ENCODE measurements at places on chromosomes 2 and 18.

GRCh38 chr18:35564795-35565453 lies 16.6 kb upstream of the GALNT1 start:
- DNase-seq, result no peak

- DNase-seq, result no peak
Measured at GRCh38 chr2:135960656-135961551, 24.5 kb downstream of the DARS1 start.

- no peak for DNase-seq
Measured at GRCh38 chr18:24426073-24426397, 435 bp upstream of the IMPACT start.

- DNase-seq, result peak; percentile 42
Measured at GRCh38 chr2:197158591-197159550, 151.7 kb downstream of the ANKRD44 start.

GRCh38 chr2:54955358-54956110 lies 94.7 kb downstream of the RTN4 start:
- peak; percentile 34 for DNase-seq

- DNase-seq, result no peak
Measured at GRCh38 chr2:165348441-165348840, 109.2 kb downstream of the SCN2A start.

GRCh38 chr2:136067459-136067858 lies 50.5 kb downstream of the CXCR4 start:
- DNase-seq, result no peak

GRCh38 chr2:231280846-231281245 lies 82.4 kb downstream of the ARMC9 start:
- no peak for DNase-seq

- no peak for DNase-seq
Measured at GRCh38 chr2:47798631-47799030, 15.7 kb downstream of the MSH6 start.

DNA sequence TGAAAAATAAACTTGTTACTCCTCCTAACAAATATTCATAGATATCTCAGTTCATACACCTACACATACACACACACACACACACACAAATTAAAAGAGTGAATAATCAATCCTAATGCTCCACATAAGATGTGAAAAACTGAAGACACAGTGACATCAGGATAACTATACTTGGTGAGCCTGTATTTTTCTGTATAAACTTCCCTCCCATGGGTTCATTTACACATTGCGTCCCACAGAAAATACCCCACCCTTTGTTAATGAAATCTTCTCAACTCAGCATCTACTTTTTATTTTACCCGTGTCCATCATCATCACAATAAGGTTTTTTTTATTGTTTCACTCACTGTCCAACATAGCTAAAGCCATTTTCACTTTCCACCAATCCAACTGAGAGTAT lies 60.4 kb downstream of the CD226 start:
- no peak for DNase-seq

GRCh38 chr2:95359031-95359430 lies 43.5 kb upstream of the FAHD2A start:
- peak; percentile 51 for DNase-seq

DNA sequence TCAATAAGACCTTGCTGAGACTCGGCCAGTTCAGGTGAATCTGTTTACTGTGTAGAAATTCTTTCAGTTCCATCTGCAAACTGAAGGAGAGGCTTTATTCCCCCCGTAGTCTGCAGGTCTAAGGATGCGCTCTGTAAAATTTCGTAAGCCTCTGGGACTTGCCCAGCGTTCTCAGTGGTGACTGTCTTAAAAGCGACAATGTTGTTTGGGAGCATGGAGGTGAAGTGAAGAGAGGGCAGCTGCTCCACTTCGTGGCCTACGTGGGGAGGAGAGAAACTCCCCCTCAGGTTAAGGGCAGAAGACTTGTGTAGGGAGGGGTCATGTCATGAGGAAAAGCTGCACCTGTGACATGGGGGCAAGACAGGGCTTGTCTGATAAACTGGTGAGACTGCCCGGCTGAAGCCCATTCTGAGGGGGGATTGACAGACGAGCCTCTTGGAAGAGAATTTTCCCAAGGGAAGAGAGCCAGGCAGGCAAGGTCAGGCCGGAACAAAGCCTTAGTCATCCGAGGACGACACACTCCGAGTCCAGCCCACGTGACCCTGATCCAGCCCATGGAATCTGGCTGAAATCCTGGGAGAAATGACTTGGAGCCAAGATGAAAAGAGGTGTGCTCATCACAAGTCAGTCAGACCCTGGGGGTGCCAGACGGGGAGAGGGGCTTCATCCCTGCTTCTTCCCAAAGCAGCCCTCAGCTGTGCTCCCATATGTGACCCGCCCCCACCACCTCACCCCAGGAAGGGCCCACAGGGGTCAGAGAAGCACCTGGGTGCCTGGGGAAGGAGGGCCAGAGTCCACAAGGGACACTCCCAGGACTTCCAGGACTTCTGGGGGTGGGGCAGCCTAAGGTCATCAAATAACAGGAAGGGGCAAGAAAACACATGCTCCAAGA lies 88.5 kb upstream of the SH3BP4 start:
- DNase-seq, result peak; percentile 56

GRCh38 chr2:149420053-149420963 lies 89.9 kb downstream of the LYPD6 start:
- no peak for DNase-seq

GRCh38 chr18:75785206-75785605 lies 357.7 kb upstream of the SMIM21 start:
- no peak for DNase-seq

DNA sequence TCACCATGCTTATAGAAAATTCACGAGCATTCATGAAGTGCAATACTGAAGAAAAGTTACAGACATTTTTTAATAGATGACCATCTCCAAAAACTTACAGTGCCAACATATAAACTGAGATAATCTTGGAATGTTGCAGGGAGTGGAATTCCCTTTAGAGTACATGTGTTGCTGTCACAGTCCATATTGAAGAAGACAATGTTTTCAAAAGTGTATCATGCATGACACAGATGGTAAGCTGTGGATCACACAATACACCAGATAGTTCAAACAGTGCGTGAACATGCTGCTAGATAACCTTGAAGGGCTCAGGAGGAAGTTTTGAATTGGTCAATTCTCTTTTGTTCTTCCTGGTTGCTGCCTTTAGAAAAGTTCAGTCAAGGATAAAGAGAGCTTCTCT lies 1644.3 kb upstream of the NXPH2 start:
- no peak for DNase-seq

GRCh38 chr2:156452971-156453370 lies 16.8 kb downstream of the GPD2 start:
- DNase-seq, result peak; percentile 37

GRCh38 chr2:98025481-98026037 lies 29.8 kb upstream of the TMEM131 start:
- DNase-seq, result no peak

DNA sequence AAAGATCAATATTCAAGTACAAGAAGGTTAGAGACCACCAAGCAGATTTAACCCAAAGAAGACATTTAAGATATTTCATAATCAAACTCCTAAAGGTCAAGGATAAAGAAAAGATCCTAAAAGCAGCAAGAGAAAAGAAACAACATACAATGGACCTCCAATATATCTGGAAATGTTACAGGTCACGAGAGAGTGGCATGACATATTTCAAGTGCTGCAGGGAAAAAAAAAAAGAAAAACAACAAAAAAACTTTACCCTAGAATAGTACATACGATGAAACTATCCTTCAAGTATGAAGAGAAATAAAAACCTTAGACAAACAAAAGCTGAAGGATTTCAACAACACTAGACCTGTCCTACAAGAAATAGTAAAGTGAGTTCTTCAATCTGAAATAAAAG lies 91.5 kb upstream of the CD226 start:
- DNase-seq, result no peak

- DNase-seq, result no peak
Measured at GRCh38 chr2:11481426-11481788, 15.4 kb upstream of the E2F6 start.

DNA sequence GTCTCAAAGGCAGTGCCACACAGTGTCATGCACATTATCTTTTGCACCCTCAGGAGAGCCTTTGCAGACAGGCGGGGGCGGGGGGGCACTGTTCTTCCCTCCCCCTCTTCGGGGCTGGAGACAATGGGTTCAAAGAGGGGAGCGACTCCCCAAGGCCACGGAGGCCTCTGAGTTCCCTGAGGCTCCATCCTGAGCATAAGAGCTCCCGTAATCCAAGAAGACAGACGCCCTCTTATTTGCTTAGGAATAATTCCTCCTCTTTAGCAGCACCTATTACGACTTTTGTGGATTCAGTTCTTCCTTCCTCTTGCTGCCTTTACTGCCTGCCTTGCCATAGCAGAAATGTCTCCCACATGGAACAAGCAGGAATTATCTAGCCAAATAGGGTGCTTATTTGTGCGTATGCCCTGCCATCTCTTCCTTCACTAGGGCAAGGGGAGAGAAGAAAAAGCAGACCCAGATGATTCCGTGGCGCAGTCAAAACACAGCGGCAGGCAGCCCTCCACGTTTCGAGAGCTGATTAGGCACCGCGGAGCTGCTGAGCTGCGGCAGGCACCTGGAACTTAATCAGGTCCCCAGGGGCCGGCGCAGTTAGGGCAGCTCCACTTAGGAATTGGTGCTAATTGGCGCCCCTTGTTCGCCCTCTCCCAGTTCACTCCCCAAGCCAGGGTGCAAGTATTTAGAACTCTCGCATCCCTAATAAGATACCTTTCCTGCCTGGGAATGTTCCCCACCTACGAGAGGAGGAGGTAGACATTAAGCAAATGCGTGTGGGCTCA lies 233.4 kb upstream of the MYT1L start:
- no peak for DNase-seq

- no peak for DNase-seq
Measured at GRCh38 chr18:25175558-25176517, 176.1 kb downstream of the ZNF521 start.

GRCh38 chr18:61426492-61427053 lies 93.3 kb downstream of the CDH20 start:
- DNase-seq, result no peak

GRCh38 chr2:191682126-191682525 lies 4.2 kb downstream of the NABP1 start:
- no peak for DNase-seq

DNA sequence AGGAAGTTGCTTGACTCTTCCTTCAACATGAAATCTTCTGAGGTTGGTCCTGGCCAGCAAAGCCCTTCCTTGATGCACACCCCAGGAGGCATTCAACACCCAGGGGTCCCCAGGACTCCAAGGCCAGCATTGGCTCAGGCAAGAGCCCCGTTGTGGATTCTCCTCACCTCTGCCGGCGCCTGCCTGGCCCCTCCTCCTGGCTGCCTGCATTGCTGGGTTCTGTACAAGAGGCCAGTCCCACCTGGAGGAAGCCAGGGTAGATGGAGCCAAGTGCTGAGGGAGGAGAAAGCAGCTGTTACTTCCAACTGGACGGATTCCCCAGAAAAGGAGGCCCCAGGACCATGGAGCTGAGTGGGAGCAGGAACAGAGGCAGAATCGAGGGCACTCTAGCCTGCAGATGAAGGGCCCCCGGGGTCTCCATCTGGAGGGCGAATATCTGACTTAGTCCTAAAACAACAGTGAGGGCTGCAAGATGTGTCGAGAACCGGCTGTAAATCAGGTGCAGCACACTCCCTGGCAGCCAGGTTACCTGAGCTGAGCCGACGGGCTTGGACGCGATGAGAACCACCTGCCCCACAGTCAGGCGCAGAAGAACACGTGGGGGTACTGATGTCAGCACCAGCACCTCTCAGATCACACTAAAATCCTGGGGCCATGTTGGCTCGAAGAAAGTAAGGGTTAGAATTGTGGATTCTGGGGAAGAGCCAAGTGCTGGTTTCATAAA lies 399.6 kb upstream of the SALL3 start:
- no peak for DNase-seq

GRCh38 chr2:71849607-71850305 lies 297.9 kb downstream of the CYP26B1 start:
- DNase-seq, result no peak

DNA sequence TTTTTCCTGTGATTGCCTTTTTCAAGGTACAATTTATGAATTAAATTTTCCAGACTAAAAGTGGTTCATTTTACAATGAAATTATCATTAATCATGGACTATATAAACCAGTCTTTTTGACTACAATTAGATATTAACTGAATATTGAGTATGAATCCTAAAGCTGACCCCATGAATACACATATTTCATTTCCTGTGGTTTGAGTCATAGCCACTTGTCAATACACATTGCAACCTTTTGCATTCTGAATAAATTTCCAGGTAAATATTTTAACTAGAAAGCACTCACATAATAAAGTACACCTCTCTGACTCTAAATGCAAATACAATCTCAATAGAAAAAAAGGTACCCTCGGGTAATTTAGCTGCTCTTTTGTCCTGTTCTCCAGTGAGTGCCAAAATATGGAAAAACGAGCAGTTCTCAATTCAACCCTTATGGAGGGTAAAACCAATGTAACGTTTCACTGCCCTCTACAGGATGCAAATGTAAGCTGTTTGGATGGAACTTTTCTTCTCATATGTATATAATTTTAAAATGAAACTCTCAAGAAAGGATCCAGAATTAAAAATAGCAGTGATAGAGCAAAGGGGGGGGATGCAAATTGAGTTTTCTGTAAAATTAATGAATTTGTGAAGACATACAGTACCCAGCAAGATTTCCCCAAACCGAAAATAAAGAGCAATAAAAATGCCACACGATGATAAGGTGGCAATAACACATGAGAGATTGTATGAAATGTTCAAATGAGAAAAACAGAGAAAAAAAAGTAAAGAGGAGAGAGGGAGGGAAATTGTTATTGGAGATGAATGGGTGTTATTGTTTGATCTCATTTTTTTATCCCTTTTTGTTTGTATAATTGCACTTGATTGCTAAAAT lies 1795.7 kb upstream of the PIK3C3 start:
- peak; percentile 54 for DNase-seq

DNA sequence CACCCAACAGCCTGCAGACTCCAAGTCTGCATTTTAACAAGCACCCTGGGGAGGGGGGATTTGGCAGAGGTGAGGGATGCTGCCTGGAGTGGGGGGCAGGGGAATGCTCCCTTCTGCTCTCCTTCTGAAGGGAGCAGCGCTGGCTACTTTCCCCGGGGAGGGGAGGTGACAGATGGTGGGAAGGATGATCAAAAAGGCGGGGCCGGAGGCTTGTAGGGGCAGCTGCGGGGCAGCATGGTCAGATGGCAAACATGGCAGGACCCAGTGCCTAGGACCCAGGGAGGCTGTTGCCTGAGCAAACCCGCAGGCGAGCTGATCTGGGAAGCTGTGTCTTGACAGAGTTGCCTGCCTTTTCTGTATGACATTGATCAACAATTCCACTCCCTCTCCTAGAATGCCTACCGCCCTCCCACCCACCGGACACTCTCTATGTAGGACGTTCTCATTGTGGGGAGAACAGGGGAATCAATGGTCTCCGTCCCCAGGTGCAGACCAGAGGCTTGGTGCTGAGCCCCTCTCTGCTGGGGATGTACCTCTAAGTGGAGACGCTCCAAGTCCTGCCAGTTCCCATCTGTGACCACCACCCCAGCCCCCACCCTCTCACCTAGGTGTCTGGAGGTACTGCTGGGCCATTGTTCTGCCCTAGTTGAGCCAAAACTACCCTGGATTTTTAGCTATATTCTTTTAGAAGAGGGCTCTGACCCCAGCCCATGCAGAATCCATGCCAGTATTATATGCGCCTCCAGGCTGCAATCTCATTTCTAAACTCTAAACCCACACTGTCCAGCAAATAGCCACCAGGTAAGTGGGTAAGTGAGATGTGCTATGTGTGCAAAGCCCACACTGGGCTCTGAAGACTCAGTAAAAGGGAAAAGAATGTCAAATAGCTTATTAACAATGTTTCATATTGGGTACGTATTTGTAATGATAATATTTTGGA lies 89.7 kb upstream of the SEC11C start:
- no peak for DNase-seq

- peak; percentile 10 for DNase-seq
Measured at GRCh38 chr2:16821692-16822091, 156.1 kb upstream of the CYRIA start.
